ENCODE measurements at places on chromosomes 13 and 19.

DNA sequence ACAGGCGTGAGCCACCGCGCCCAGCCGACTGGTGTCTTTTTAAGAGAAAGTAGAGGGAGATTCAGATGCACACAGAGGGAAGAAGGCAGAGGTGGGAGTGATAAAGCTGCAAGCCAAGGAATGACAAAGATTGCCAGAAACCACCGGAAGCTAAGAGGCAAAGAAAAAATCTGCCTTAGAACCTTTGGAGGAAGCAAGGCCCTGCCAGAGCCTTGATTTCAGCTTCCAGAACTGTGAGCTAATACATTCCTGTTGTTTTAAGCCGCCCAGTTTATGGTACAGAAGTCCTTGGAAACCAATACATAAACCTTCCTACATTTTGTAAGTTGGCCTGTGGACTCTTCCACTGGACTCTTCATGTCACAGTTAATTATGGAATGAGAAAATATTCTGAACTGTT is 71.7 kb upstream of the SOX21 start:
- no peak for DNase-seq

DNA sequence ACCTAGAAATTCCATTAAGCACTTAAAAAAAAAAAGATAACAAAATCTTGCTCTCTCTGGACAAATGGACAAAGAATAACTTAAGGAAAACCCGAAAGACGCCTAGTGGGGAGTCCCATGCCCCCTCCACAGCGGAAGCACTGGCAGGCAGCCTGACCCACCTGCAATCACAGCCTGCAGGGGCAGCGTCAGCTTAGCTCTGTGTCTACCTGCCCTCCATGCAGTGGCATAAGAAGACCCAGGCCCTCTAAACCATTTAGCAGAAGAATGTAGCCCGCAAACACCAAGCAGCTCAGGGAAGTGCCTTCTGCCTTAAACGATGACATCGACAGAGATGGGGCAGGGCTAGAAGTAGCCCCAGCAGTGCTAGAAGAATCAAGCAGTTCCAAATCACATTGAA is 36.0 kb downstream of the KCTD15 start:
- no peak for DNase-seq

- DNase-seq = no peak
These were observed 28.6 kb downstream of the PRAM1 start for GRCh38 chr19:8473648-8474476.

GRCh38 chr13:59476366-59476765 is 687.4 kb downstream of the DIAPH3 start:
- no peak for DNase-seq

- no peak for DNase-seq
These were observed 113.8 kb downstream of the TBC1D4 start for GRCh38 chr13:75368167-75368566.

- peak; percentile 60 for DNase-seq
These were observed 22.1 kb upstream of the GGACT start for GRCh38 chr13:100610391-100611347.

- peak; percentile 44 for DNase-seq
These were observed 4.1 kb downstream of the DLL3 start for GRCh38 chr19:39502640-39503417.

DNA sequence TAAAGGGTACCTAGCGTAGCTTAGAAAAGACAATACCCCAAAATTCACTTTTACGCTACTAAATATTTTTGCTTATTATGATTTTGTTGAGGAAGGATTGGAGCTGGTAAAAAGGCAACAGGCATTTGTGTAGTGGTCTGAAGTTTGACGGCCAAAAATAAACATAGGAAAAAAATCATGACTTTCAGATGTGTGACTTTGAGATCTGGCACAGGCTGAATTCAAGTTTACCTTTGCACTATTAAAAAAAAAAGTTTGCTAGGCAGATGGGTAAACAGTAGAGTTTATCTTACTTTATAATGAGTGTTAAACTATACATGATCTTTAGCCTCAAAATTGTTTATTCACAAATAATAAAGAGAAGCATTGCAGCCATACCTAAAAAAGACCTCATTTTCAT is 24.3 kb upstream of the INTS6 start:
- DNase-seq = no peak

- DNase-seq = no peak
These were observed 42.2 kb upstream of the EPHX3 start for GRCh38 chr19:15274477-15274876.

DNA sequence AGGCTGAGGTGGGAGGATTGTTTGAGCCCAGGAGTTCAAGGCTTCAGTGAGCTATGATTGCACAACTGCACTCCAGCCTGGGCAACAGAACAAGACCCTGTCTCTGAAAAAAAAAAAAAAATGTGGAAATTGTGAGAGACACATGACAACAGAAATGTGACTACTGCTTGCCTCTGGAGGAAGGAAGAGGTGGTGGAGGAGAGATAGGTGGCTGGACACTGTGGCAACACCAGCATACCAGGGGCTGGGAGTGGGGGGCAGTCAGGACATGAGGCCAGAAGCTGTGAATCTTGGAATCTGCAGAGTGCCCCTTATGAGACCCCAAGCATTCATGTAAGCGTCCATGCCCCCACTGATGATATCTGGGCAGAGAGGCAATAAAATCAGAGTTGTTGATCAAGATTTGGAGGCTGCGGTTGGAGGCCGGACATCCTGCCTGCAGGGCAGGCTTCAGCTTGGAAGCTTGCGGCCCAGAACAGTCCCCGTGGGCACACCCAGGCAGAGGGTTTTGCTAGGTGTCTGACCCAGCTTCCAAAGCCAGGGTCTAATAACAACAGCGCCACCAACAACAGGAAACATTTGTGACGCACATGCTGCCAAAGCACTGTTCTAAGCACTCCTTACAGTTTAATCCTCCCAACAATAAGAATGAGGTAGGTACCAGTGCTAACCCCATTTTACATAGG is 16.9 kb downstream of the FAM187B start:
- peak; percentile 33 for DNase-seq

GRCh38 chr19:54040003-54040402 is 23.7 kb downstream of the VSTM1 start:
- DNase-seq = no peak

DNA sequence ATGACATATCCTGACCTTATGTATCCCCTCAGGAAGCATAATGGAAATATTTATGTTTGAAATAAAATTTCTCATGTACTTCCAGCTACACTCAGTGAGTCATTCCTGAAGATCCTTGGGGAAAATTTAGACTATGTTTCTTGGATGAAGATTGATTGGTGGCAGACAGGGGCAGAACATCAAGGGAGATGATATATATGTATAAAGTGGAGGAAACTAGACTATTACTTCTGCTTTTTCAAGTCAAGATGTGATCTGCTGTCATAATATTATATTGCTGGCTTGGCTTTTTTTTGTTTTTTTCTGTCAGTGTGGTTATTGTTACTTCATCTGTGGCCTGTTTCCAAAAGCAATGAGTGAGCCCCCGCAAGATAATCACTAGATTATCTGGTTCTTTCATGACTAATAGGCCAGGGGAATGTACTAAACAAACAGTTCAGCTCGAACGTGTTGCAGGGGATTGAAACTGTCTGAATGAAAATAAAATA is 87.2 kb upstream of the TNFSF11 start:
- peak; percentile 79 for DNase-seq

GRCh38 chr13:98890186-98890585 is 87.7 kb downstream of the DOCK9 start:
- no peak for DNase-seq

DNA sequence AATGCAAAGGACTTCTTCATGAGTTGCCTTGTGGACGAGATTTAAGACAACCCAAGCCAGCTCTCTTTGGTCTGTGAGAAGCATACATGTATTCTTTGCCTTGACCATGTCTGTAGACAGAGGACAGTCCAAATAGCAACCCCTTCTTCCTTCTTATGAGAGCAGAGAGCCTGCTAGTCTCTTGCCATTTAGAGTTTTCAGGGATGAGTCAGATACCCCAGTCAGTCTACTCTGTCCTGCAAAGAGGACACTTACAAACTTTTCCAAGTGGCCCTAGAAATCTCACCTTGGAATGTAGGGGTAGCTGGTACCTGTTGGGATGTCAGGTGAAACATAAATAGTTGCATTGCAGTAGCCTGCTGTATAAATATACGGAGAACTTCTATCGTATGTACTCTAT is 36.7 kb downstream of the DNAJC3 start:
- DNase-seq = no peak

DNA sequence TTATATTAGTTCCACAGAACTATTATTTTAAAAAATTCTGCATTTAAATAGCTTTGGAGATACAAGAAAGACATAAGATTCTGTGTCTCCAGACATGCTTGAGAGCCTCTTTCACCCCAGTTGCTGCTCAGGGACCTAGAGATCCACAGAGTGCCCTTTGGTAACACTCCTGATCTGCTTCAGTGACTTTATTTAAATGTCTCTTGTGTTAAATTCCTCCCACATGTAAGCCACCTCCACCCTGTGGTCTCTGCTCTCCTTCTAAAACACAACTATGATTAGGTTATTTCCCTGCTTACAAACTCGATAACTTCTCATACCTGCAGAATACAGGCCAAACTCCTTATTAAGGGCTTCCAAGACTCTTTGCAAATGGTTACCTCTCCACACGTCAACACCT is 141.0 kb downstream of the RFC3 start:
- DNase-seq = no peak

DNA sequence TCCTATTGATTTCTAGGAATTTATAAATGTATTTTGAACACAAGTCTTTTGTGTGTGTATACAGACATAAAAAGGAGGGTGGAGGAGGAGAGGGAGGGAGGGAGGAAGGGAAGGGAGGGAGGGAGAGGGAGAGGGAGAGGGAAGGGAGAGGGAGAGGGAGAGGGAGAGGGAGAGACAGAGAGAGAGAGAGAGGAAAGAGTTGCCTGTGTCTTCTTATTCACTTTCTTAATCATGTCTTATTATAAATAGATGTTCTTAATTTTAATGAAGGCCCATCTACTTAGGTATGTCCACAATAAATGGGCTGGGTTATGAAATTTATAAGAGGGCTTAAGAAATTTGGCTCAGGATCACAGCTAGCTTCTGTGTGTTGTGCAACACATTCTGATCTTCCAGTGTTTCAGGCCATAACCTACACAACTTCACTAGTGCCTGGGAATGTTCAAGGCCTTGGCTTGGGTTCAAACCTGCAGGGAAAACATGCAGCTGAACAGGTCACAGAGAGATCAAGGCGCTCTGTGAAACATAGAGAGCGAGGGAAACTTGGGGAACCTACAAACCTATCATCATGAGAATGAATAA is 39.3 kb downstream of the ZNF45 start:
- no peak for DNase-seq

DNA sequence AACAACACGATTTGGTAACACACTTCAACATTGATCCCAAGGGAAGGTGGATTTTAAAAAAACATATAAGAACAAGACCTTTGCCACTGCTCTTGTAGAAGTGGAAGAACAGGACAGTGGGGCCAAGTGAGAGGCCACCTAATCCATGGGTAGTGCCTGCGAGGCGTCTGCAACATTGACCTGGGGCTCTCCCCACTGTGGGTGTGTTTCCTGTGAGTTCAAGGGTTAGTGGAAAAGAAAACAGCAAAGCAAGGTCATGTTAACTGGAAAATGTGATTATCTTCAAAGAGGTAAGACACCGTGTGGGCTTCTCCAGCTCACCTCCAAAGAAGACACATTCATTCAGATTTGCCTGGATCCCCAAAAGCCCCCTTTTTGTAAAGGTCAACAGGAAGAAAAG is 327.0 kb downstream of the UQCRFS1 start:
- DNase-seq = no peak

GRCh38 chr13:110298505-110299282 is 8.3 kb downstream of the COL4A1 start:
- DNase-seq = no peak

DNA sequence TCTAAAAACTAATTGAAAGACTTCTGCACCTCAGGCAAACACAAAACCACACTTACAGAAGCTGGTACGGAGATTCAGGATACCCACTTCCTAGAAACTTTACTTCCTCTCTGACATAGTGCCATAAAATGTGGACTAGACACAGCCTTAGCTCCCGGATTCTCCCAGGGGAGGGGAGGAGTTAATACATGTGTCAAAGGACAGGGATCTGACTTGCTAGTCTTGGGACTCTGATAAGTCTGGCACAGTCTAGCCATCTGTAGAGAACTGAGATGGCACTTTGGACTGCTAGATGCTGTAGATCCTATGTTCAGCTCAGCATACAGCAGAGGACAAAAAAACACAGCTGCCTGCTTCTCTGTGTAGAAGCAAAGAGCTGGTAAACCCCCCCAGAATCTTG is 769.8 kb upstream of the MIR17HG start:
- DNase-seq = no peak

DNA sequence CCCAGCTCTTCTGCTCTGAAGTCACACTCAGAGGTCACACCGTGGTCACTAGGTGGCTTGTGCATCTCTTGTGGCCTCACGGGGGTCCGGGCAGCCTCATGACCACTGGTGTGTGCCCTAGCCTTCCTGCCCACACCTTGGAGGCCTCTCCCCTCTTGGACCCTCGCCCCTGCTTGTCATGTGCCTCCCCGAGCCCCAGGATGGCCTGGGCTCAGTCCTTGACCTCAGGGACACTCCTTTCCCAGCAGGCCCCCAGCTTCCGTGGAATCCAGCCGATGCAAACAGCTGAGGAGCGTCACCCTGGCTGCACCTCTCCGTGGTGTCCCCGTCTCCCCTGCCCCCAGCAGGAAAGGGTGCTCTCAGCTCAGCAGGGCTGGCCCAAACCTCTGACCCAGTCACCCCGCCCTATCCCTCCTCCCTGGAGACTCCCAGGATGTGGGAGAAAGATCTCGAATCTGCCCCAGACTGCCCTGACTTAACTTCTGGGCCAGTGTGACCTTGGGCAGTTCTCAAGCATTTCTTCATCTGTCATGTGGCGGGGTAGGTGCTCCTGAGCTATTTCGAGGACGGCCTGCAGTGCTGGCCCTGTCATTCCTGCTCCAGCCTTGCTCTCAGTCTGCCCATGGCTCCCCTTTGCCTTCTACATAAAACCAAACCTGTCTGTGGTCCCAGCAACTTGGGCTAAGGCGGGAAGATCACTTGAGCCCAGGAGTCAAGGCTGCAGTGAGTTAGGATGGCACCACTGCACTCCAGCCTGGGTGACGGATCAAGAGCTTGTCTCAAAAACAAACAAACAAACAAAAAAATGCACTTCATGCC is 4.6 kb upstream of the SLC25A42 start:
- DNase-seq = no peak

DNA sequence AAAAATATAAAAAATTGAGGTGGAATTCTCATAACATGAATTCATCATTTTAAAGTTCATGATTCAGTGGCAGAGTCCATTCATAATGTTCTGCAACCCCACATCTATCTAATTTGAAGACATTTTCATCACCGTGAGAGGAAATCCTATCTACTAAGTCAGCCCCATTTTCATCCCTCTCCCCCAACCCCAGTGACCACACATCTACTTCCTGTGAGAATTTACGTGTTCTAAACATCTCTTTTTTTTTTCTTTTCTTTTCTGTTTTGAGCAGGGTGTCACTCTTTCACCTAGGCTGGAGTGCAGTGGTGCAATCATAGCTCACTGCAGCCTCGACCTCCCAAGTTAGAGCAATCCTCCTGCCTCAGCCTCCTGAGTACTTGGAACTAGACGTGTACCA is 17.5 kb downstream of the ATCAY start:
- no peak for DNase-seq
